ENCODE measurements at places on chromosomes 13 and 19. TPM values are rescaled to one million over a fixed set of nuclear protein-coding genes. Genes with fewer than 3 reads are reported as not detected.
A peak's percentile ranks its signal among the peaks of the same experiment; 100 is the strongest.

- no peak for DNase-seq
- H3K4me1 ChIP-seq: peaks cover 57% of the 10 kb centered on the region
- H3K36me3 ChIP-seq: peaks cover 5% of the 10 kb centered on the region
- H3K27me3 ChIP-seq: no peaks in the 10 kb centered on the region
These were observed 6.6 kb downstream of the FZR1 start for GRCh38 chr19:3512562-3513228.

DNA sequence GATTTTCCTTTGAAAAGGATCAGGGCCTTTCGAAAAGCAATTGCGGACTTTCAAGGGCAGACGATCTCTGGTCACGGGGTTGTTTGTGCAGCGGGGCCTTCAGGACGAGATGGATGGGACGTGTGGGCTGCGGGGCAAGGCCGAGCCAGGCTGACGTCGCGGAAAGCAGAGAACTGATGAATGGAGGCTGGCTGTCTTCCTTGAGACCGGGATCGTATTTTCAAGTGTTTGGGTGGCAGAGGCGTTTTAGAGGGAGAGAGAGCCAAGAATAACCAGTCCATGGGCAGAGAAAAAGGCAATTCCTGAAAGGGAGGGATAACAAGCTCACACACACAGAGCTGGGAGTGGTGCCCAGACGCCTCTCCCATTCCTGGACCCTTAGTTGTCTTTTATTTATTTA is 138.9 kb upstream of the USP29 start:
- no peak for DNase-seq
- no peak overlapping the region for H3K4me3 ChIP-seq
- H3K27me3 ChIP-seq: no peaks in the 10 kb centered on the region
- no peaks in the 10 kb centered on the region for H3K4me1 ChIP-seq
- H3K36me3 ChIP-seq: peaks cover 4% of the 10 kb centered on the region

Gene CALR3
- not detected for total RNA-seq

DNA sequence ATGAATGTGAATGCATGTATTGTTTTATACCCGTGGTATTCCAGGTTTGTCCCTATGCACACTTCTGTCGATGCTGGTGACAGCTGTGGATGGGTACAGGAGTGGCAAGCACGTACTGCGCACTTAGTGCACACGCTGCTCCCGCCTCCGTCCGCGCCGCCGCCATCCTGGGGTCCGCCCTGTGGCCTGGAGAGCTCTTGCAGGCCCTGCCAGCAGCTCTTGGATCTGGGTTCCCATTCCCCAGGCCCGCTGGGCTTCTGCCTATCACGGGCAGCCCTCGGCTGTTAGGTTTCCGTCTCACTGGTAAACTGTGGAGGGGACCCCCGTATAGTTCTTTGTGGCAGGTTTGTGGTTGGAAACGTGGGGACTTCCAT is 4.0 kb downstream of the GNA11 start:
- H3K4me1 ChIP-seq: peaks cover 30% of the 10 kb centered on the region
- DNase-seq: no peak
- no peak overlapping the region for H3K4me3 ChIP-seq
- no peaks in the 10 kb centered on the region for H3K36me3 ChIP-seq

DNA sequence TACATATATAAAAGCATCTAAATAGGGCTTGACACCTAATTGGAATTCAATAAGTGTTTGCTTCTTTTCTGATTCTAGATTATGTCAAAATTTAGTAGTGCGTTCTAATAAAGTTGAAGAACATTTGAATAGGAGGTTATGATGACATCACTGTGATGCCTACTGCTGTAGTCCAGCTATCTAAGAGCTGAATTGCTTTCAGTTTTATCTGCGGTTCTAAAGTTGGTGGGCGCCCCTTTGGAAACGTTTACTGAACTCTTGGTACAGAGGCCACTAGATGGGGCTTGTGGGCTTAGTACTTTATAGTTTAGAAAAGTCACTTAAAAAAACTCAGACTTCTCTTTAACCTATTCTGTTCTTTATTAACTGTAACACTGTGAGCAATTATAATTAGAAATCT is 776.9 kb downstream of the GPC5 start:
- H3K27ac ChIP-seq: no peak overlapping the region
- H3K4me3 ChIP-seq: no peak overlapping the region

DNA sequence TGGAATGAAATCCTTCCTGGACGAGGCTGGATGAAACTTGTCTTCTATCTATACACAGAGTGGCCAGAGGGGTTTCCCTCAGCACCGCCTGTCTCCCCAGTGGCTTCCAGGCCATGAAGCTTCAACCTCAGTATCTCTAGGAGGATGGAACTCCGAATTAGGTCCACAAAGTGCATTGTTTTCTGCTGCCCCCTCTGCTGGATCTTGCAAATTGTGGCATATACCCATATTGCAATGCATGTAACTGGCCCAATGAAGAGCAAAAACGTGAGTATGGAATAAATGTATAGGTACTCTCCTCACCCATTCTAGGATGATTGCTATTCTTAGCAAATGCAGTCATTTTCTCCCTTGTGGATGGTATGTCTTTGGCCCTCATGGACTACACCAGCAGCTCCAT is 14.7 kb upstream of the LILRB4 start:
- H3K27me3 ChIP-seq: peaks cover 2% of the 10 kb centered on the region
- H3K36me3 ChIP-seq: no peaks in the 10 kb centered on the region
- no peak overlapping the region for H3K4me3 ChIP-seq
- no peak overlapping the region for H3K27ac ChIP-seq
- no peak for DNase-seq
- no peaks in the 10 kb centered on the region for H3K4me1 ChIP-seq

Gene EIF3K
- total RNA-seq: 306 TPM

GRCh38 chr19:12754465-12755196 is 3.0 kb downstream of the BEST2 start:
- no peak overlapping the region for H3K4me3 ChIP-seq
- no peak for DNase-seq
- no peak overlapping the region for H3K27ac ChIP-seq
- peaks cover 35% of the 10 kb centered on the region for H3K27me3 ChIP-seq
- no peaks in the 10 kb centered on the region for H3K36me3 ChIP-seq

GRCh38 chr13:99378985-99379733 is 72.0 kb upstream of the GPR183 start:
- no peak for DNase-seq
- H3K36me3 ChIP-seq: peaks cover 64% of the 10 kb centered on the region
- peaks cover 89% of the 10 kb centered on the region for H3K4me1 ChIP-seq
- H3K27ac ChIP-seq: no peak overlapping the region

DNA sequence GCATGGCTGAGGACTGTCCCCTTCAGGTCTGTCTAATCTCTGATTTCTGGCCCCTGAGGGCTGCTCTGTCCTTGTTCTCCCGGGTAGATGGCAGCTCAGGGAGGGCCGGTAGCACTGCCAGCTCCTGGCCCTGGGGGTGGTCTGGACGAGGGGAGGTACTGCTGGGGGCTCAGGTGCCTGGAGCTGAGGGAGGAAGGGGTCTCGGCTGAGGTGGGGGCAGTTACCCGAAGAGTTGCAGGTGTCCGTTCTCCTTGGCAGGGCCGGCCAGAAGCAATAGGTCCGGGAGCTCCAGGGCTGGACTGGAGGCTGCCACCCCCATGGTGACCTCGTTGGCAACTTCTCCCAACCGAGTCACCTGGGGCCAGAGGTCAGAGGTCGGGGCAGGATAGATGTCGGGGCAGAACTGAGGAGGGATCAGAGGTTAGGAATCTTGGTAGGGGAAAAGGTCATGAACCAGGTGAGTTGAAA is 1.2 kb upstream of the EMC10 start:
- peaks cover 22% of the 10 kb centered on the region for H3K36me3 ChIP-seq
- H3K27ac ChIP-seq: peak overlapping the region; percentile 38
- H3K4me1 ChIP-seq: peaks cover 23% of the 10 kb centered on the region
- peak overlapping the region; percentile 41 for H3K4me3 ChIP-seq
- no peaks in the 10 kb centered on the region for H3K27me3 ChIP-seq

GRCh38 chr19:7072541-7072940 is 3.0 kb downstream of the ZNF557 start:
- H3K27ac ChIP-seq: no peak overlapping the region
- no peaks in the 10 kb centered on the region for H3K27me3 ChIP-seq
- H3K36me3 ChIP-seq: peaks cover 63% of the 10 kb centered on the region
- H3K4me1 ChIP-seq: peaks cover 19% of the 10 kb centered on the region
- H3K4me3 ChIP-seq: peak overlapping the region; percentile 19
- DNase-seq: no peak

GRCh38 chr13:28117689-28118377 is 17.5 kb upstream of the FLT3 start:
- DNase-seq: no peak
- no peak overlapping the region for H3K4me3 ChIP-seq
- peaks cover 11% of the 10 kb centered on the region for H3K4me1 ChIP-seq
- H3K27me3 ChIP-seq: peaks cover 6% of the 10 kb centered on the region
- H3K27ac ChIP-seq: no peak overlapping the region

DNA sequence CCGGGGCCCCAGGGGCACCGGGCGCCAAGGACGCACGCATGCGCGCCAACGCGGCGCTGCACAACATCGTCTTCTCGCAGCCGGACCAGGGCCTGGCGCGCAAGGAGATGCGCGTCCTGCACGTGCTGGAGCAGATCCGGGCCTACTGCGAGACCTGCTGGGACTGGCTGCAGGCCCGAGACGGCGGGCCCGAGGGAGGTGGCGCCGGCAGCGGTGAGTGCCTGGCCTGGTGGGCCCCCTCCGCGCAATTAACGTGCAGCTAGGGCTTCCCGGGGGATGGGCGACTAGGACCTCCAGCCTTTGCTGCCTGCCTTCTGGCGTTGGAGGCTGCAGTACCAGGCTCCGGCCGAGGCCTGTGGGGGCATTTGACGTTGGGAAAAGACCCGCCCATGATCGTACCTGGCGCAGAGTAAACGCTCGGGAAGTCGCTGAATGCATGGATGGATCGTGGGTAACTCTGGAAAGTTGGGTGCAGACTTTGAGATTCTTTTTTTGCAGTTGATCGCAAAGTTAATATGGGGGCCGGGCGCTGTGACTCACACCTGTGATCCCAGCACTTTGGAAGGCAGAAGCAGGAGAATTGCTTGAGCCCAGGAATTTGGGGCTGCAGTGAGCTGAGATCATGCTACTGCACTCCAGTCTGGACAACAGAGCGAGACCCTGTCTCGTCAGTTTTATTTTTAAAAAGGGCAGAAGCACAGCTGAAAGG is 7.3 kb downstream of the APC2 start:
- H3K4me3 ChIP-seq: no peak overlapping the region
- no peak for DNase-seq
- no peak overlapping the region for H3K27ac ChIP-seq
- peaks cover 40% of the 10 kb centered on the region for H3K27me3 ChIP-seq

- H3K4me1 ChIP-seq: no peaks in the 10 kb centered on the region
- H3K4me3 ChIP-seq: no peak overlapping the region
- H3K36me3 ChIP-seq: no peaks in the 10 kb centered on the region
- H3K27me3 ChIP-seq: peaks cover 6% of the 10 kb centered on the region
- DNase-seq: peak; percentile 33
These were observed 22.2 kb downstream of the CCDC169 start for GRCh38 chr13:36275190-36276002.

- H3K4me1 ChIP-seq: no peaks in the 10 kb centered on the region
- H3K4me3 ChIP-seq: no peak overlapping the region
- no peak for DNase-seq
- no peaks in the 10 kb centered on the region for H3K27me3 ChIP-seq
- no peak overlapping the region for H3K27ac ChIP-seq
- no peaks in the 10 kb centered on the region for H3K36me3 ChIP-seq
These were observed 349.0 kb downstream of the EFNB2 start for GRCh38 chr13:106186366-106187030.

DNA sequence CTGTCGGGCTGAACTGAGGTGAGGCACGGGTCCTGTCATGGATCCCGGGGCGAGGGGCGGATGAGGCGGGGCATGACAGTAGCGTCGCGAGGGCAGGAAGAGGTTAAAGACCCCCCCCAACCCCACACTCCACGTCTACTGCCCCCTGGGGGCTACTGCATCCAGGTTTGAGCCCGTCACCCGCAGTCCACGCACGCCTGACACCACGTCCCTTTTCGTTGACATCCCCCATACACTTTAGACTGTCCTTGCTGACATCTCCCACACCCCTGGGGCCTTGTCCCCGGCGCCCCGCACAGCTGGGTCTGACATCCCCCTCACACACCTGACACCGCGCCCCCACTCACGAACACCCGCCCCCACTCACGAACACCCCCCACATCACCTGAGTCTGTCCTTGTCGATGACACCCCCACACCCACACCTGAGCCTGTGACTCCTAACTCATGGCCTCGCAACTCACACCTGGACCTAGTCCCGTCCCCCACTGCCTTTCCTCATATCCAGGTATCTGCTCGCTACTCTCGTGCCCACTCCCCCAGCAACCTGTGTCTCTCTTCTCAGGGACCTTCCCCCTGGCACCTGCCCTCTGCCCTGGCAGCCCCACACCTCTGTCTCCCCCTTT is 416 bp downstream of the SLC25A42 start:
- peak overlapping the region; percentile 84 for H3K27ac ChIP-seq
- DNase-seq: peak; percentile 24
- no peaks in the 10 kb centered on the region for H3K36me3 ChIP-seq
- H3K27me3 ChIP-seq: no peaks in the 10 kb centered on the region

DNA sequence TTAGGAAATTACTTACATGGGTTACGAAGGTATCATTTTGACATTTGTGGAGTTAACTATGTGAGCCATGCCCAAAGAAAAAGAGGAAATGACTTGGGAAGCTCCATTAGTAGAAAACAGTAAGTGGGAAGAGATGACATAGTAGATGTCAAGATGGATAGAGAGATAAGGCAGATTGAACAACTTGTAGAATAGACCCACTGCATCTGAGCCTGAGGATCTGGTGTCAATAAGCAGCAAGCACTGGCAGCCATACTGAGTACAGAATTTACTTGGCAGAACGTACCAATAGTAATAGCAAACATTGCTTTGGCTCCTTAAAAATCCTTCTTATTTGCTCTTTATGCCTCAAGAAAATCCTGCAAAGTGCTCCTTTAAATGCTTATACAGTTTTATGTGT is 203.8 kb downstream of the GPC6 start:
- H3K27ac ChIP-seq: no peak overlapping the region
- no peaks in the 10 kb centered on the region for H3K36me3 ChIP-seq
- H3K4me3 ChIP-seq: no peak overlapping the region
- no peaks in the 10 kb centered on the region for H3K27me3 ChIP-seq
- no peak for DNase-seq

GRCh38 chr19:18333680-18334079 is 6.7 kb upstream of the PGPEP1 start:
- no peaks in the 10 kb centered on the region for H3K27me3 ChIP-seq
- peaks cover 3% of the 10 kb centered on the region for H3K4me1 ChIP-seq
- no peaks in the 10 kb centered on the region for H3K36me3 ChIP-seq
- no peak for DNase-seq

DNA sequence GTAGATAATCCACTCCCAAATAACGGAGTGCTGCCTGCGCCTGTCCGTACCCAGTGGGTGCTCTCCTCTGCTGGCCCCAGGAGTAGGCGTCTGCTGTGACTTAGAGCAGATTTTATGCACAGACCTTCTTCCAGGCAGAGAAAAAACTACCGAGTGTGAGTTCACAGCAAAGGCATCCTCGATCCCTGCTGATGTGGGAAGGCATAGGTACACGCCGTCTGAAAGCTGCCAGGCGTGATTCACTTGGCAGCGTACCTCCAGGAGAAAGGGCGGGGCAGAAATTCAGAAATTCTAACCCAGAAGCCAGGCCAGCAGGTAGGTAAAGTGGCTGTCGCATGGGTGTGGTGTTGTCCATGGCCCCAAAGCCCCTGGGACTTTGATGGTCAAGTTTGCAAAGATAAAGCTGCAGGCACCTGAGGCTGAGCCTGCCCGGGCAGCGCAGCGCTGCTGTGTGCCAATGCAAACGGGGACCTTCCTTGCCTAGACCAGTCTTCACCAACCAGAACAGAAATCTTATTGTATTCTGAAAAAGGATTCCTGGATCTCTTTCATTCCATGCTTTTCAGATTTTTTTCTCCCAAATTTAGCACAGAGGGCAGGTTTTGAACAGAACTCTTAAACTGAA is 36.3 kb downstream of the COL4A2 start:
- H3K36me3 ChIP-seq: no peaks in the 10 kb centered on the region
- no peak for DNase-seq
- peaks cover 21% of the 10 kb centered on the region for H3K4me1 ChIP-seq
- no peak overlapping the region for H3K27ac ChIP-seq
- H3K27me3 ChIP-seq: peaks cover 15% of the 10 kb centered on the region

GRCh38 chr13:61286148-61286745 is 129.4 kb downstream of the PCDH20 start:
- H3K27me3 ChIP-seq: no peaks in the 10 kb centered on the region
- peak; percentile 2 for DNase-seq
- no peak overlapping the region for H3K4me3 ChIP-seq
